Natural killer cell (primary cell): ENCODE measurements at places on chromosomes 6 and 20. TPM values are rescaled to one million over a fixed set of nuclear protein-coding genes. Genes with fewer than 3 reads are reported as not detected.

The ZNF391 gene
- 0.19 TPM for total RNA-seq

DNA sequence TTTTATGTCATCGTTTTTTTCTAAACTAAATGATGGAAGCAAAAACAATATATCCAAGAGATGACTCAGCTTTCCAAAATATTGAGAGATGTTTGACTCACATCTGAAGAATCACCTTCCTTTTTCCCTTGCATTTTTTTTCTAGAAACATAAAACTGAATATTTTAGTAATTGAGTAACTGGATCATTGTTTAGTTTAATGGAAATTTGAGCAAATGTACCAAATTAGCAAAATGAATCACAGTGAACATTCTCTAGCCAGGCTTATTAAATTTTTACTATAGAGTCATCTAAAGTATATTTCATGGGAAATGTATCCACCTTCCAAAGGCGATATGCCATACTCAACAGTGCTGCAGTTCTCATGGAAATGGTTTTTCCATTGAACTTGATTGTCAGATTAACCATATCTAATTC lies 145.5 kb downstream of the TENT5A start:
- DNase-seq: no peak

DNA sequence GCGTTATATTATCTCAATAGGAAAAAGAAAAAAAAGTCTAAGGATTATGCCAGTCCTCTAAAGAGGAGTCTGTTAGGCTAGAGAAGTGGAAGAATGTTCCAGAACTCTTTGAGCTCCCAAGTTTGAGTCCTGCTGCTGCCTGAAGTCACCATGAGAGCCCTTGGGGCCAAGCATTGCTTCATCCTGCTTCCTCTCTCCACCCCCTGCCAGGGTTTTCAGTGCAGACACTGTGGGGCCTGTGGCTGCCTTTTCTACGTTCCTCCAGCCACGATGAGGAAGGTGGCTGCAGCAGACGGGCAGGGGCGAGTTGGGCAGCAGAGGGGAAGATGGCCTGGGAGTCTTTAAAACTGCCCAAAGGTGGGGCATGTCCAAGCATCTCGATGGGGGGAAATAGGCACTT lies 214.4 kb upstream of the KCNG1 start:
- no peak for DNase-seq

DNA sequence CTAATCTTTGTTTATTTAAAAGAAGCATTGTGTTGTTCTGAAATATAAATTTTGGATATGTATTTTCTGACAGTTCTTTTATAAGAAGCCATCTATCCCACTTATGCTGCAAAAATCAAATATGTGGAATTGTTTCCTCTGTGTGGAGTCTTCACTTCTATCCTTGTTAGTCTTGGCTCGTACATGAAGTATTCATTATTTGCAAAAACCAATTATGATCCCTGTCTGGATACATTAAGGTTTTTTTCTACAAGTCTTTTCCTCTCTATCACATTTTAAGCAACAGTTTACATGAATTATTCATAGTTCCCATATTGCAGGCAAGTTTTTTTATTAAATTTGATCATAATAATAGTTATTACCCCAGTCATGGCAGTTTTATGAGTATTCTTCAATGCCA lies 490.8 kb upstream of the GJE1 start:
- no peak for DNase-seq

- DNase-seq: no peak
These were observed 1212.1 kb upstream of the CITED2 start for GRCh38 chr6:140586426-140587061.

- no peak for DNase-seq
These were observed 7.3 kb upstream of the CBFA2T2 start for GRCh38 chr20:33482581-33482980.
